ENCODE measurements at places on chromosomes 16 and 17.
A peak's percentile ranks its signal among the peaks of the same experiment; 100 is the strongest.

DNA sequence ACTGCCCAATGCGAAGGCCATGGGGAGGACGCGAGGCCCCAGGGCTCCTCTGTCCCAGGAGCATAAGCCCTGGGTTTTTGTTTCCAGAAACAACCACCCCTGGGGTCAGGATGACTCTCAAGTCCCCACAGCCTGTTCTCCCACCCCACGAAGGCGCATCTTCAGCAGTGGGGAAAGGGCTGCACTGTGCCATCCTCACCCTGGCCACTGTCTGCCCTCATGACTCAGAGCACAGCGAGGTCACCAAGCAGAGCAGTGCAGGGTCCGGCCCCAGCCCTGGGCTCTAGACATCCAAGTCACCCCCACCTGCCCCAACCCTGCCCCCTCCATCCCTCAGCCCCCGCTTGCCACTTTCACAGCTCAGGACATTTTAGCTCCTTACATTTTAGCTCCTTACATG is 22.7 kb upstream of the KSR1 start:
- DNase-seq = no peak

DNA sequence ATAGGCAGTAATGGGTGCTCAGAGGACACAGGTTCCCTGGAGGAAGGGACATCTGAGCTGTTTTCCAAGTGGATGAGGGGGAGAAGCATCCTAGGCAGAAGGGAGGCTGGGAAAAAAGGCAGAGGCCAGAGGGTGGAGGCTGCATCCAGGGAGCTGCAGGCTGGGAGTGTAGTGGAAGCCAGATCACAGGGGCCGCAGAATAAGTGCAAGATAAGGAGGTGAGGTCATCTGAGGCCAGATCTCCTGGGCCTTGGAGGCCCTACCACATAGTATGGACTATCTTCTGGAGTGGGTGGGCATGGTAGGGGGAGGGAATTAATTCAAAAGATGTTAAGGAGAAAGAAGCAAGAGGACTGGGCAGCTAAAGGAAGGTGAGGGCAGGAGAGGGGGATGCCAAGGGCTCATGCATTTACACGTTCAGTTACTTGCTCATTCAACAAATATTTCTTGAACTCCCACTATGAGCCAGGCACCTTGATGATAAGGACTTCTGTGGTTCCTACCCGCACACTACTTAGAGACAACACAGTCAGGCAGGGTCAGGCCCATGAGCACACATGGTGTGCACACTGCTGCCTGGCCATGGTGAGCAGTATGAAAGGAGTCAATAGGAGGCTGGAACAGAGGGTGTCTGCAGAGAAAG is 2.4 kb upstream of the RIPOR1 start:
- no peak for DNase-seq

GRCh38 chr17:66764506-66764905 is 70.4 kb upstream of the CACNG5 start:
- DNase-seq = no peak

DNA sequence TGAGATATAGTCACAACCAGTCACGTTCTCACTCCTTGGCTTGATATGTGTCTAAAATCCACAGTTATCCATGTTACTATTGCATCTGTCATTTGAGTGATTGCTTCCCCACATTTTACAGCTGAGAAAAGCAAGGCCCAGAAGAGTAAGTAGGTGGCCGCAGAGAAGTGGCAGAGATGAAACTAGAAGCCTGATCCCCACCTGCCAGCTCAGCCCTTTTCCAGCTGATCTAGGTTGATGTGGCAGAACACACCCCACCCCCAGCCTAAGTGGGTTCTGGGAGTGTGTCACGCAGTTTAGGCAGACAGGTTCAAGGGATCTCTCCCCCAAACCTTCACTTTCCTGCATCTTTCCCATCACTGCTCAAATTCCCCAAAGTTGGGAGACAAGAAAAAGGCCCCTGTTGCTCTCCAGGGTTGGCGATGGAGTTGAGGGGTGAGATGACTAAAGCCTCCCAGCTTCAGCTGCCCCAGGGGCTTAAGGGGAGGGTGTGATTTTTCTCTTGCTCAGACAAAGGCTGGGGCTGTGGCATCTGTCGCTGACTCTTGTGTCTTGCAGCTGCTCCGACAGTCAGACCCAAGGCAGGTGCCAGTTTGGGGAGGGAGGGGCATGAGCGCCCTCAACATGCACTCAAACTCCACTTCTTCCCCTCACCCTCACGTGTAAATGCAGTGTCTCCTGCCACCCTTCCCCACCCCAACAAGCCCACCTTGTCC is 48.9 kb upstream of the LHX1 start:
- no peak for DNase-seq

- no peak for DNase-seq
These were observed 161.4 kb upstream of the CHMP6 start for GRCh38 chr17:80830020-80830780.

- no peak for DNase-seq
These were observed 618 bp downstream of the RUSF1 start for GRCh38 chr16:31507617-31507928.

GRCh38 chr17:72092710-72093322 is 28.0 kb upstream of the SOX9 start:
- no peak for DNase-seq

GRCh38 chr16:85653290-85653891 is 35.4 kb downstream of the GINS2 start:
- no peak for DNase-seq

DNA sequence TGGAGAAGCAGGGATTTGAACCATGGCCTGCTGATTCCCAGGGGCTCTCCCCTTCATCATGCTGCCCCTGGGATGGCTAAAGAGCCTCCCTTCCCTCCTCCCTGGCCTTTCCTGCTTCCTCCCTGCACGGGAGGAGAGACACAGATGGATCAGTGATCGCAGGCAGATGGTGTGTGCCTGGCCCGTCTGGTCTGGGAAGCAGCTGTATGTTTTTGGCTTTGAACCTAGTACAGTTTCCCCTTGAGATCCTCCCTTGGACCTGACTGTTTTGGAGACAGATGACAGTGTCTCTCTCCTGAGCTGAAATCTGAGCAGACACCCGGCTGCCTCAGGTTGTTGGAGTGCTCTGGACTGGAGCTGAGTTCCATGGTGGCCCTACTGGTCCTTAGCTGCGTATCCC is 29.0 kb upstream of the ATP2C2 start:
- no peak for DNase-seq

DNA sequence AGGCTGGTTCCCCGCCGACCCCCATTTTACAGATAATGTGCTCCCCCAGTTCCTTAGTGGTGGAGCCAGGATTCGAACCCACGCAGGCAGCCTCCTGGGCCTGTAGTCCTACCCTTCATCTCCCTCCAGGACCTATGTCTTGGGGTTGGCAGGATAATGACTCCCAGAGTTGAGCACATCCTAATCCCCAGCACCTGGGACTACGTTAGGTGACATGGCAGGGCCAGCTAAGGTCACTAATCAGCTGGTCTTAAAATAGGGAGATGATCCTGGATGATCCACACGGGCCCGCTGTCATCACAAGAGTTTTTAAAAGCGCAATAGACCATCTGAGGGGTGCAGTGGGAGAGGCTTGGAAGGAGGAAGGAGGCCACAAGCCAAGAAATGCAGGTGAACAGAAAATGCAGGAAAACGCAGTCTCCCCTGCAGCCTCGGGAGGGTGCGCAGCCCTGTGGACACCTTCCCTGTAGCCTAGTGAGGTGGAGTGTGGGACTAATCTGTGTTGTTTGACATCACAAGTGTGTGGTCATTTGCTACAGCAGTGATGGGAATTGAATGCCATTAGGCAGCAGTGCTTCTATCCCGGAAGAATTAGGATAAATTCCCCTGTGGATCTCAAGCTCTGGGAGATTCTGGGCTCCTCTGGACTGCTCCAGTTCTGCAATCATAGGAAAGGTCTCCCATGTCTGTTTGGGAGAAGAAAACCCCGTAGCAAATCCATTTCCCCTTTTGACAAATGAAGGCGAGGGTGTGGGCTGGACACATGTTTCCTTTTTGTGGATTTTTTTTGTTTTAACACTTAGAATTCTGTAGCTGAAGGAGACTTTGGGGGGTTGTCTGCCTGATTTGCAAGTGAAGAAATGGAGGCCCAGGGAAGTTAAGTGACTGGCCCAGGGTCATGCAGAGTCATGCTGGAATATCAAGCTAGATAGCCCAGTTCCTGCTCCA is 297.7 kb downstream of the SEC14L1 start:
- no peak for DNase-seq

GRCh38 chr16:63882576-63882975 is 1239.3 kb downstream of the CDH11 start:
- no peak for DNase-seq

DNA sequence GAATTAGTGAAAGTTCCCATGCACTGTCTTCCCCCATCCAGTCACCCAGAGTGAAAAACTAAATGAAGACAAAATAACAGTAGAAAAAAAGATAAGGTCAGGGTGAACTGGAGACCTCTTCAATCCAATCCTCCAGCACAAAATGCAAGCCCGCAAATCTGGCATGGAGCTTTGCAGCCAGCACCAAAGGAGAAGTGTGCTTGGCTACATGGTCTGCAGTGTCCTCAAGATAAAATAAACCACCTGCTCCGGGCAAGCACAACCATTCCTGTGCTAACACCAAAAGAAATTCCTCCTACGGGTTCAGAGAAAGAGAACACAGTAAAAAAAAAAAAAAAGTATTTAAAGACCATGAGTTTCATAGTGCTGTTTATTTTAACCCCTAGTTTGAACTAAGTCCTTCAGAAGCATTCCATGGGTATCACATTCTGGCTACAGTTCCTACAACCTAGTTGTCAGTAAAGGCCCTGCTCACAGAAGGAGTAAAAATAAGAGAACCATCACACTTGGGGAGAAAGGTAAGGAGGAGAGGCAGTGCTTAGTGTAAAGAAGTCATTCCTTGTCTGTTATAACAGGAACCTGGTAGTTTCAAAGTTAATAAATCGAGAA is 109.1 kb downstream of the GAS7 start:
- DNase-seq = no peak

DNA sequence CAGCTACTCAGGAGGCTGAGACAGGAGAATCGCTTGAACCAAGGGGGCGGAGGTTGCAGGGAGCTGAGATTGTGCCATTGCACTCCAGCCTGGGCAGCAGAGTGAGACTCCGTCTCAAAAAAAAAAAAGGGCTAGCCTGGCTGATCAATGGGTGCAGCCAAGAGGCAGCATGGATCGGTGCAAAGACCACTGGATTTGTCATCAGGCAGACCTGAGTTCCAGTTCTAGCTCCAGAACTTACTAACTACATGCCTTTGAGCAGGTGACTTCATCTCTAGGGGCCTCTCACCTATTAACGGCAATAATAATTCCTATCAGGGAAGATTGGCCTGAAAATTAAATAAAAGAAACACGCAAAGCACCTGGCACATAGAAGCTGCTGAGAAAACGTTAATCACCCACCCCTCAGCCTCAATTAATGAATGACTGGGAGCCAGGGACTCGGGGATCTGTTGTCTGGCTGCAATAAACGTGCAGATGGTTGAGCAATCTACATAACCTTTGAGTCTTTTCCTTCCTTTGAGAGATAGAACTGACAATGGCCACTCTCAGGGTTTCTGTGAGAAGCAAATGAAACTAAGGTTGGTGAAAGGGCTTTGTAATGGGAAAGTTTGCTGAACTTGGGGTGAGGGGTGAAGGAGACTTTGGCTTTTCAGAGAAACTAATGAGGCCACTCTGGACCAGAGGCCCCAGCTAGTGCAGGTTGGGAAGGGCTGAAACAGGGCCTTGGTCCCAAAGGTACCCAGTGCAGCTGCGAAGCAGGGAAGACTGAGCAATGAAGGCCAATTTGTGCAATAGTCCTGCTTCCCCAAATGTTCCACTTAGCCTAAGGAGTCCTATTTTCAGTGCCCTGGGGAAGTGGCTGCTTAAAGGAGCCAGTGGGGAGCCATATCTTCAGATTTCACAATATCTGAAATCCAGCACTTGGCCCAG is 7.6 kb downstream of the SEZ6L2 start:
- no peak for DNase-seq

GRCh38 chr16:73323880-73324279 is 276.0 kb upstream of the ZFHX3 start:
- no peak for DNase-seq

DNA sequence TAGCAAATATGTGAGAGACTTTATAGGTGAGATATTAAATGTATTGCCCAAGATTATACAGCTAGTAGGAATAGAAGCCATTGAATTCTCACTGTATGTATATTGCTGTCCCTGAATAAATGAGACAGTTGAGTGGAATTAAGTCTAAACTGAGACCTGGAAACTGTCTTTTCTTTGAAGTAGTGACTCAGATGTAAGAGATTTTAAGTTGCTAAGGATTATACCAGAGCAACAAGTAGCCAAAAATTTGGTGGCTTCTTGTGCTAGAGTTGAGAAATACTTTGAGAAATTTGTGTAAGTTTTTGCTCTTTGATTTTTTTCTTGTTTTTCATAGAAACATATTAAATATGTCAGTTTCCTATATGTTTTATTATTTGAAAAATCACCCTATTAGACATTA is 58.7 kb downstream of the TANC2 start:
- DNase-seq = no peak

DNA sequence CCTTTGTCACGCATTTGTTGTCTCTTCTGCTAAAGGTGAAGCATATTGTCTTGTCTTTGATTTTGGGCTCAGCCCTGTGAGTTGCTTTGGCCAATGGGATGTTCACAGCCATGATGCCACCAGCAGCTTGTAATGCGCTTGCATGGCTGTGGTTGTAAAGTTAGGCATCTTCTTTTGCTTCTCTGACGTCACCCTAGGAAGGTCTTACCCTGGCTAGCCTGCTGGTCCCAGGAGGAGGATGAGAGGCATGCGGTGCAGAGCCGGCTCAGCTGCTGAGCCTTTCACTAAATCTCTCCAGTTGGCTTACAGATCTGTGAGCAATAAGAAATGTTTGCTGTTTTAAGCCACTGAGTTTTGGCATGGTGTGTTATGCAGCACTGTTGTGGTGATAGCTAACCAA is 40.8 kb downstream of the IRX6 start:
- no peak for DNase-seq

- no peak for DNase-seq
These were observed 55.8 kb downstream of the ACTG1 start for GRCh38 chr17:81456798-81457197.

- DNase-seq = peak; percentile 33
These were observed 8.8 kb downstream of the ZG16B start for GRCh38 chr16:2838928-2839327.
